RKO (cell line): ENCODE measurements at places on chromosomes 4 and X.
A peak's percentile ranks its signal among the peaks of the same experiment; 100 is the strongest.

- DNase-seq = no peak
Measured at GRCh38 chrX:10582945-10583344, 37.4 kb downstream of the MID1 start.

DNA sequence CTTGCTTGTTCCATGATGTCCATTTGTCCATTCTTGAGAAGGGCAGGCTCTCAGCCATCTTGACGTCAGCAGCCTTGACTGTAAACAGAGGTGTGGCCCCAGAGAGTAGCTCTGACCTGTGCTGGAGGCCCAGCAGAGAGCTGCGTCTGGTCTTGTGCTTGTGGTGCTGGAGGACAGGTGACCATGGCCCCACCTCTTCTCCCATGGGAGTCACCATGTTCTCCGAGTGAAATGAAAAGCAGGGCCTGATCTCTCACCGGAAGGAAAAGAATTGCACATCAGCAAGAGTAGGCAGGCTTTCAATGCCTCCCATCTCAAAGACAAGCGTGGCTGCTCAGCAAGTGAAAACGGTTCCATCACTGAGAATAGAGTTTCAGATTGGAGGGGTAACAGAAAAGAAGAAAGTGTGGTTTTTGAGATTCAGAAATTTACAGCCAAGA is 11.5 kb downstream of the PARM1 start:
- no peak for DNase-seq

DNA sequence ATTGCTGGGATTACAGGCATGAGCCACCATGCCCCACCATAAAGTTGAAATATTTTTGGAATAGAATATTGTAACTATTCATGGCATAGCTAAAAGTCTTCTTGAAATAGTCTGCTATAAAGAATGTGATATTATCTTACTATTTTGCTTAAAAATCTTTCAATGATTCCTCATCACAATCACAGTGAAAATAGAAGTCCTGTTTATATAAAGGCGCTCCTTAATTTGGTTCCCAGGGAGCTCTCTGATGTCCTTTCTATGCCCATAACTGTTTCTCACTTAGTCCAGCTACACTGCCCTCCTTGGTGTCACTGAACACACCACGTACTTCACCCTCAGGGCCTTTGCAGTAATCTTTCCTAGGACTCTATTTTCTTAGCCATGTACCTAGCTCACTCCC is 331.7 kb upstream of the GIMD1 start:
- no peak for DNase-seq

DNA sequence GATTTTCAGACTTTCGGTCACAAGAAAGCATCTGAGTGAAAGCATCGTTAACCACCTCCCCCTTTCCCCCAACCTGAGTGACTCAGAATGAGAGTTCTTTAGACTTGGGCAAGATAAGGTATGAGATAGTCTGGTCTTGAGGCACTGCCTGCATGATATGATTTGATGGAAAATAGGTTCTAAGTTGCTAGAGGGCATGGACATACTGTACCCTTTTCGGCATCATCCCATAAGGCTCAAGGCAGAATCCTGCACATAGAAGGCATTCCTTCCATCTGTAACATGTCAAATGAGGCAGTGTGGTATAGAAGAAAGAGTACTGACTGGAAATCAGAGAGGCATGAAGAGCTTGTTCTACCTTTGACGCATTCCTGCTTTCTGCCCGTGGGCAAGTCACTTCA is 16.8 kb upstream of the AMOT start:
- DNase-seq = no peak

DNA sequence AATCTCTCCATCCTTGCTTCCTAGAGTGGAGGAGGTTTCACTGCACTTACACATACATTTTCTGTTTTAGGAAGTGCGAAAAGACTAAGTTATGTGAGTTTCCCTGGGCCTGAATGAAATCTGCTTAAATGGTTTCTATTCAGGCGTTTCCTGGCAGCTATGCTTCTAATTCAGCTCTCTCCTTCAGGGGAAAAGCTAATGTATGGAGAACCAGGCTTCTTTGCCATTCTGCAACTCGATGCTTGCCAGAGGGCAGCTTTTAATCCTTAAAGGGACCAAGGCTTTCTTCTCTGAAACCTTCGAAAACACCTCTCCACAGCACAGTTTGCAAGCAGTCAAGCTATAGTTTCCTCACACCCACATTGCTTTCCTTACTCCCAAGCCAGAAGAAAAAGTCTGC is 89.5 kb upstream of the ARX start:
- DNase-seq = no peak

DNA sequence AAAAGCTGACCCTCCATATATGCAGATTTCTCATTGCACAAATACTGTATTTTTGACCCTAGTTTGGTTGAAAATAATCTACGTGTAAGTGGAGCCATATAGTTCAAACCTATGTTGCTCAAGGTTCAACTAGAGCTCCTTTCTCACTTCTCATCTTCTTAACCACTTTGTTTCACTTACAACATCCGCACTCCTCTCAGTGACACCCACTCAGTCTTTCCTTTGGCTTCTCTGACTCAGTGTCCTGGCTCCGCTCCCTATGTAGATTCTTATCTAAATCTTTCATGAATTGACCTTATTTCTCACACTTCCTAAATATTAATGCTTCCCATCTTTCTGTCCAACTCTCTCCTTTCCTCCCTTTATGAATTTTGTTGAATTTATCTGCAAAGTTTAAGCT is 32.9 kb upstream of the DKK2 start:
- DNase-seq = peak; percentile 12

- DNase-seq = no peak
Measured at GRCh38 chr4:36330796-36331195, 49.4 kb downstream of the DTHD1 start.
